ENCODE measurements at places on chromosomes 16 and 17.

GRCh38 chr17:82874011-82874835 is 34.4 kb upstream of the ZNF750 start:
- DNase-seq: no peak

DNA sequence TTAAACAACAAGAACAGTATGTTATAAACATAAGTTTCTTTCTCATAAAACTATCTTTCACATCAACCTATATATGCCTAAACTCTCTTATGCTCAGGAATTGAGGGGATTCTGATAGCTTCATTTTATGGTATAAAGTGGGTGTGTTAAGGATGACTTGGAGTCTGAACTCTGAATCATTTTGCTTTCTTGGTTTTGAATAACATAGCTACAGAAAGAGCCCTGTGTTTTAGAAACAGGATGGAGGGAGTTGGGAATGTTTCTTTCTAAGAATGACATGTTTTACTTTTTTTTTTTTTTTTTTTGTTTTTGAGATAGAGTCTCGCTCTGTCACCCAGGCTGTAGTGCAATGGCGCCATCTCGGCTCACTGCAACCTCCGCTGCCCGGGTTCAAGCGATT is 50.1 kb downstream of the RHOT1 start:
- peak; percentile 8 for DNase-seq

- no peak for DNase-seq
Measured at GRCh38 chr17:1120596-1121441, 59.0 kb downstream of the ABR start.

DNA sequence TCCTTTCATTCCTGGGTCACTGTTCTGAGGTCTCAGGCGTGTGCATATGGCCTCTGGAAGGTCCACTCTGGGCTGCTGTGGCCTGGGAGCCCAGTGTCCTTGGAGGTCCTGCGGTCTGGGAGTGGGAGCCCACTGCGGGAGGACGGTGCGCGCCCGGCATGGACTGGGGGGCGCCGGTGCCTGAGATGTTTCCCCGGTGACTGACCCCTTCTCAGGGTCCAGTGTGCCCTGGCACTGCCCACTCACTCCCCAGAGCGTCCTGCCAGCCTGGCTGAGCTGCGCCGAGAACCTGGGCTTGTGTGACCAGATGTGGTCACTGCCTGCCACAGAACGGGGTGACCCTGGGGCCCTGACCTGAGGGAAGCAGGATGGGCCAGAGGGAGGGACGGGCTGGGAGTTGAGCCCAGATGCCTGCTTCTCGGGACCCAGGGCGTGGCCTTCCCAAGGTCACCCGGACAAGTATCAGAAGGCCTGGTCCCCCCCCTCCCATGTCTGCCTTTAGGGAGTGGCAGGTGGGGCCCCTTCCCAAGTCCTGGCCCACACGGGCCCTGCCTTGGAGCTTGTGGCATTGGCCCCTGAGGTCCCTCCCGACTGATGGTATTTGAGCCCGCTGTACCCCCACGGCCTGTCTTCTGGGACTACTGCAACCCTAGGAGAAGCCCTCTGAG is 1.1 kb upstream of the RHBDL1 start:
- no peak for DNase-seq

DNA sequence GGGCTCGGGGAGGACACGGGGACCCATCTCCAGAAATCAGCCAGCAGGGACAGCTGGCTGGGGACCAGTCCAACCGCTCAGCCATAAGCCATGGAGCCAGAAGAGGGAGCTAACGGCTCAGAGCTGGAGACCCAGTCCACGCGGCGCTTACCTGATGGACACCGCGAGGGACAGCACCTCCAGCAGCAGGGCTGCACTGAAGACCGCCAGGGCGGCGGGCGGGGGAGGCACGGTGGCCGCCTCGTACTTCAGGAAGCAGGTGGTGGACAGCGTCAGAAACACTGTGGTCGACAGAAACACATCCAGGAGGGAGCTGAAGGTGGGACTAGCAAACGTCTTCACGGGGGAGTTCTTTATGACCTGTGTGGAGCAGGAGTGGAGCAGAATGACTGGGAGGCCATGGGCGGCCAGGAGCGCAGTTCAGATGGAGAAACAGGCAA is 102.6 kb upstream of the CREBBP start:
- peak; percentile 74 for DNase-seq

GRCh38 chr17:36867716-36868341 is 69.4 kb upstream of the LHX1 start:
- DNase-seq: no peak

- peak; percentile 69 for DNase-seq
Measured at GRCh38 chr17:70797166-70797565, 627.8 kb downstream of the KCNJ2 start.

- DNase-seq: no peak
Measured at GRCh38 chr17:6381526-6382465, 53.1 kb downstream of the AIPL1 start.

DNA sequence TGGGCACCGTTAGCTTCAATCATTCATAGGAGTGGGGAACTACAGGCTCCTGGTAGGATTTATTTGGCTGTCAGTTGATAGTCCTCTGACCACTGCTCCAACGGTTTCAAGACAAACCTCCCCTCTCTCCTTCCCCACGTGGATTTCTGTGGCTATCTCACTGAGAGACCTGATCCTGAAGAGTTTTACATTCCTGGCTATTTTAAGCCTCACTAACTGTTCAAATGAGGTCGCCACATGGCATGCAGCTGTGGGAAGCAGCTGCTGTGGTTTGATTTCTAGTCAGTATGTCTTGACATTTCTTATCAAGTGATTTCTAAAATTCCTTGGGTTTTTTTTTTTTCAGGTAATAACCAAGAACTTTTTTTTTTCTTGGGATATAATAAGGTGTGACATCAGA is 38.3 kb downstream of the CDK5R1 start:
- peak; percentile 52 for DNase-seq

DNA sequence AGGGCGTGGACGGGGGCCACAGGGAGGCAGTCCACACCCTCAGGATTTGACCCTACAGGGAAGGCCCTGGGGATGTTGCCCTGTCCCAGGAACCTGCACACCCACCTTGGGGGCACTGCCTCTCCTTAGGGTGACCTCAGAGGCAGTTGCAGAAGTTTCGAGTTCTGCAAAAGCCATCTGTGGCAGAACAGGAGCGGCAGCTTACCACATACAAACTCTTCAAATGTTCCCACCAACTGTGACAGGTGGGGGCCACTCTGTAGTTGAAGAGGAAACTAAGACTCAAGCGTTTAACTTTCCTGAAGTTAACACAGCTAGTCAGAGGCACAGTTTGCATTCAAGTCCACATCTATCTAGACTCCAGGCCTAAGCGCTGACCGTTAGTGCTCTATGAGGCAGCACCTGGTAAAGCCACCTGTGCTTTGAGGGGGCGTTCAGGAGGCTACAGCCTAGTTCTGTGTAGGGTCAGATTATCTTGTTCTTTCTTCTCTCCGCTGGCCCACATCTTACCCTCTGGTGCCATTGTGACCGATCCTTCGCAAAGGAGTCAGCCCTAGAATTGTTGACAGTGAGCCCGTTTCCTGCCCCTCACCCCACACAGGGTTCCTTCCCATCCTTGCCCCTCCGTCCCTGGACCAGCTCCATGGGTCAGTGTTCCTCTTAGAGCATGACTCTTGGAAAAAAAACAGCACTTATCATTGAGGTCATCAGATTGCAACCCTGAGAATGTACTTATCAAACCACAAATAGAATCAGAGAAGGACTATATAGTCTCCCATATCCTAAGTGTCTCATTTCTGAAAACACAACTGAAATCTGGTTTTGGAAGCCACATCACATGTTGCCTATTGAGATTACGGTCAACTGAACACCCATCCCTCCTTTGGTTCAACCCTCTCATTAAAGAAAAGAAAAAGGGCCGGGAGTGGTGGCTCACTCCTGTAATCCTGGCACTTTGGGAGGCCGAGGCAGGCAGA is 45.4 kb downstream of the CDH1 start:
- DNase-seq: no peak

DNA sequence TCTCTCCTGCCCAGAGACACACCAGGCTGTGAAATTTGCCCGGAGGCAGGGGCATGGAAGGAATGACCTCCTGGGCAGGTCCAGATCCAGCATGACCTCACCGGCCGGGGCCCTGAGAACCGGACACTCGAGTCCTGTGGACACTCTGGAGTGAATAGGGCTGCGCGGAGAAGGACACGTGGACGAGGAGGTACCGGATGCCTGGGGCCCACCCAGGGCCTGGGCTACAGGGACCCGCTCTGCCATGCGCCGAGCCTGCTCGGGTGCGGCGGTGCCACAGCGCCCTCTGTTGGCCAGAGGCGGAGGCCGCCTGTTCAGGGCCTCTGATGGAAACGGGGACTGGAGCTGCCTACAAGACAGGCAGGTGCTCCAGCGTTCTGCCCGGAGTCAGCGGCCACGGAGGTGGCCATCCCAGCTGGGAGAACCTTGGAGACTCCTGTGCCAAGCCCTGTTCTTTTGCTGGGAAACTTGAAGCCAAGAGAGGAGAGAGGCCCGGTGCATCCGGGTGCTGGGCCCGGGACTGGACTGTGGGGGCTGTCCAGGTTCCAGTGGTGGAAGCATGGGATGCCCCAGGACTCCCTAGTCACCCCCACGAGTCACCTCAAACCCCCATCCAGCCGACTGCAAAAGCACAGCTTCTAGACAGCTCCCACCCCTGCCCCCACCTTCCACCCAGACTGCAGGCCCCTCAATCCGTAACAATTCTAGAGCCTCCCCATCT is 19.3 kb upstream of the NXPH3 start:
- peak; percentile 80 for DNase-seq

DNA sequence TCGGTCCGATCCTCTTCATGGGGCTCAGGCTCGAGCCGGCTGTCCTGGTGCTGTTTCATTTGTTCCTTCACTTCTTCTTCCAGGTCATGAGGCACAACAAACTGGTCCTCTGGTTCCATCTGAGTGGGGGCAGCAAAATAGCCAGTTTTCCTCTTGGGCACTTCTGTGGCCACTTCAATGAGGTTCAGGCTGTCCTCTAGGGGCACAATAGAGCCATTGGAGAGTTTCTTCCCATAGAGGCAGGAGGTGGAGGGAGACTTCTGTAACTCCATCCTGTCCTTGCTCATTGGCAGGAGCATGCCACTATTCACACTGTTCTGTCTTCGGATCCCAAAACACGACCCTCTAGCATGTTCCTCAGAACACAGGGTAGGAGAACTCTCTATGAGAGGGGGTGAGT is 22.9 kb downstream of the MARVELD3 start:
- DNase-seq: peak; percentile 8

GRCh38 chr17:2892305-2892971 is 96.2 kb downstream of the RAP1GAP2 start:
- no peak for DNase-seq

GRCh38 chr17:1050996-1051925 is 54.3 kb downstream of the TIMM22 start:
- DNase-seq: no peak

DNA sequence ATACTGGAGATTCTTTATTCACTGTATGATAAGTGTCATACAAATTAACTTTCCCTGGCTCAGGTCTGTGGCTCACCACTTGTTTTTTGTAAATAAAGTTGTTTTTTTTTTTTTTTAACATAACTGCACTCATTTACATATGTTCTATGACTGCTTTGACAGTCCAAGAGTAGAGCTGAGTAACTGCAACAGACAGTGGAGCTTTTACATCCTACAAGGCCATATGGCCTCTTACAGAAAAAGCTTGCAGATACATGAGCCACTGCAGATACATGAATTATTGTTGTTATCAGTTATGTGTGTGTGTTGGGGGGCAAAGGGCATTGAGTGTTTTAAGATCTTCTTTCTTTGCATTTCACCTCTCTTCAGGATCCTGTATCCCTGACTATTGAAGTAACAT is 311.7 kb downstream of the BCAS3 start:
- no peak for DNase-seq

GRCh38 chr16:68069511-68070248 is 15.5 kb upstream of the NFATC3 start:
- DNase-seq: no peak

- DNase-seq: no peak
Measured at GRCh38 chr16:23924128-23924527, 88.3 kb downstream of the PRKCB start.

- DNase-seq: no peak
Measured at GRCh38 chr17:14818469-14818868, 446.7 kb downstream of the PMP22 start.

- DNase-seq: no peak
Measured at GRCh38 chr16:11207646-11208045, 48.4 kb downstream of the SOCS1 start.

GRCh38 chr17:3529817-3530741 is 27.5 kb downstream of the TRPV3 start:
- peak; percentile 85 for DNase-seq

DNA sequence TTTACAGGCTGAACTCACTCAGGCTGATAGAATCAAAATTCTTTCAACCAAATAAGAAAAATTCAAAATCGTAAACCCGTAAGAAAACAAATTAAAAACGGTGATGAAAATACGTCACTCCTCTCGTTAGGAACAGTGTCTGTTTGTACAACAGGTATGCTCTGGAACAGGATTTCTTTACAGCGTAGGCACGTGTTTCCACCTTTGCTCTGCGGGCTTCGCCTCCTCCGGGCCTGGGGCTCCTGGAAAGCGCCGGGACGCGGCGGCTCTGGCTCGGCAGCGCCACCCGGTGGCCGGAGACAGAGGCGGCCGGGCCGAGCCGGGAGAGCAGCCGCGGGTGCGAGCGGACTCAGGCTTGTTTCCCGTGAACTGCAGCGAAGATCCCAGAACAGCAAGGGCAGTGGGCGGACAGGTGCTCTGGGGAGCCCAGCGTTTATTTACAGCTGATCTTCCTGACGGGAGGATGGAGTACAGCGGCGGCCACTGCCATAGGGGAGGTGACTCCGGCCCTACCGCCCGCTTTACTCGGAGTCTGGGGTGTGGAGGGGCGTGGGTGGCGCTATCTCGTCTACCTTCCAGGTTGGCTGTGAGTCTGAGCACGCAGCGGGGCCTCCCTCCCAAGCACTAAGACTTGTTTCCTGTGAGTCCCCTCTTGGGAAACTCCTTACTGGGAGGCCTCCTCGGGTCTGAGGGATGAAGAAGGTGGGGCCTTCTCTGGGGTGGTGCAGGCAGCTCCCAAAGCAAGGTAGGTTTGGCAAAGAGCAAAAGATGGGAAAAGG is 40.5 kb upstream of the ATP2A3 start:
- peak; percentile 47 for DNase-seq

GRCh38 chr17:76268015-76268749 is 3.0 kb downstream of the UBALD2 start:
- DNase-seq: no peak

DNA sequence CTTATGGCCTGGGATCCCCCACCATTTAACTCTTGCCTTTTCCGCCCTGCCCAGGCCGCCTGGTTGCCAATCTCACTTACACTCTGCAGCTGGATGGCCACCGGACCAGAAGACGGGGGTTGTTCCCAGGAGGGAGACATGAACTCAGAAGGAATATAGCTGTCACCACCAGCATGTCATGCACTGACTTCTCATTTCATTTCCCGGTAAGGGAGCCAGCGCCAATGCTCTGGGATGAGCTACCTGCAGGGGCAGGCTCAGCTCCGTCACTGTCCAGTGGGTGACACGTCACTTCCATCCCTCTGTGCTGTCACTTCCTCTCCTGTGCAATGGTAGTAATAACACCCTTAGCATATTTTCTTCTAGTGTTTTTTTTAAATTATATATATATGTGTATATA is 26.7 kb downstream of the ITGAL start:
- DNase-seq: no peak

- no peak for DNase-seq
Measured at GRCh38 chr16:12584488-12585233, 219.0 kb downstream of the CPPED1 start.

Data from cardiac muscle cell (in vitro differentiated cells and primary cell).